ENCODE measurements at places on chromosomes 3 and 15.
A peak's percentile ranks its signal among the peaks of the same experiment; 100 is the strongest.

DNA sequence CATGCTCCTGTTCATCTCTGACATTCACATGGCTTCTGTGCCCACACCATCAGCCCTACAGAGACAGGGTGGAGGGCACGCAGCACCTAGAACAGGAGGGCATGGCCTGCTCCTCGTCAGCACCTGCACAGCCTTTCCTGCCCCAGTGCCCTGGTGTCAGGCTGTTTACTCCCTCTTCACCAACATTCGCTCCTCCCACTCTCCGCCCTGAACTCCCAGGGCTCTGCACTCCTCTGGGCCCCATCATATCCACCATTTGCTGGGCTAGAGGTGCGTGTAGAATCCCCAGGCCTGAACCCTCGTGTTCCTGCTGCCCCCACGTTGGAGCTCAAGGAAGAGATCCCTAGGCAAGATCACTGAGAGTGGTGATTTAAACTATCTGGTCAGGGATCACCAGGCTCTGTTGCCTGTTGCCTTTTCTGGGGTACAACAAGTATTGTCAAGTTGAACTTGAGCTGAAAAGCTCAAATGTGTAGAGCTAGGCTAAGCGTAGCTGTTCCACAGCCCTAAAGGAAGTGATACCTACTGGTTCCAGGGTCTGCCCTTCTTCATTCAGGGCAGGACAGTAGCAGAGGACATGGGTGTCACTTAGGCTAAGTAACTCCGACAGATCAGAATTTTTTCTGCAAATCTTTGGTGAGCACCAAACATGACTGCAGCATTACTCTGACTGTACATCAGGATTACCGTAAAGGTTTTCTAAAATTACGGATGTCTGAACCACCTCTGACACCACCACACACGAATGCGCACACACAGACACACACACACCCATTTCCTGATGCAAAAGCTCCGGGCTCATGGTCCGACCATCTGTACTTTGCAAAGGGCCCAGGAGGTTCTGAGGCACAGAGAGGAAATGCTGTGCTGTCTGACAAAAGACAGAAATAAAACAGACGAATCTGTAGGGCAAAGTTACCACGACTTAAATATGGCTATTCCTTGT is 43.7 kb upstream of the GNB5 start:
- no peaks in the 10 kb centered on the region for H3K4me1 ChIP-seq
- H3K4me3 ChIP-seq = no peak overlapping the region
- no peaks in the 10 kb centered on the region for H3K36me3 ChIP-seq
- H3K27me3 ChIP-seq = no peaks in the 10 kb centered on the region

DNA sequence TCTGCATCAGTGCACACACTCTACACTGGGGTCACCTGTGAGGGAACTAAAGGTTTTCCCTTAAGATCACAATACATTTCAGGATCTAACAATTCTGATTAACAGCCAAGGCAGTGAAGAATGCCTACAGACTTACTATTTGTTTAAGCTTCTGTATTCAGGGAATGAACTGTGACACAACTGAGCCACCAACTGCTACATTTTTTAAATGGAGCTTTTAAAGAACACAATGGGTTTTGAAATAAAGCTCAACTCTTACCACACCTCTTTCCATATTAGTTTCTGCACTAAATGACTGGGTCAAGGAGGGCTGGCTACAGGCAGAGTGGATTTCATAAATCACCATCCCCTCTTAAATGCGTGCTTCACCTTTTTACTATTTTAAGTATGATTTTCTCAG is 100.2 kb downstream of the TMCC1 start:
- DNase-seq = no peak
- H3K36me3 ChIP-seq = peaks cover 11% of the 10 kb centered on the region
- H3K27ac ChIP-seq = peak overlapping the region; percentile 98
- peak overlapping the region; percentile 91 for H3K4me3 ChIP-seq

- no peaks in the 10 kb centered on the region for H3K36me3 ChIP-seq
- H3K4me1 ChIP-seq = no peaks in the 10 kb centered on the region
- no peak for DNase-seq
- H3K27ac ChIP-seq = no peak overlapping the region
- H3K27me3 ChIP-seq = peaks cover 26% of the 10 kb centered on the region
- no peak overlapping the region for H3K4me3 ChIP-seq
Observed at GRCh38 chr15:53312707-53313106, 446.8 kb downstream of the WDR72 start.

DNA sequence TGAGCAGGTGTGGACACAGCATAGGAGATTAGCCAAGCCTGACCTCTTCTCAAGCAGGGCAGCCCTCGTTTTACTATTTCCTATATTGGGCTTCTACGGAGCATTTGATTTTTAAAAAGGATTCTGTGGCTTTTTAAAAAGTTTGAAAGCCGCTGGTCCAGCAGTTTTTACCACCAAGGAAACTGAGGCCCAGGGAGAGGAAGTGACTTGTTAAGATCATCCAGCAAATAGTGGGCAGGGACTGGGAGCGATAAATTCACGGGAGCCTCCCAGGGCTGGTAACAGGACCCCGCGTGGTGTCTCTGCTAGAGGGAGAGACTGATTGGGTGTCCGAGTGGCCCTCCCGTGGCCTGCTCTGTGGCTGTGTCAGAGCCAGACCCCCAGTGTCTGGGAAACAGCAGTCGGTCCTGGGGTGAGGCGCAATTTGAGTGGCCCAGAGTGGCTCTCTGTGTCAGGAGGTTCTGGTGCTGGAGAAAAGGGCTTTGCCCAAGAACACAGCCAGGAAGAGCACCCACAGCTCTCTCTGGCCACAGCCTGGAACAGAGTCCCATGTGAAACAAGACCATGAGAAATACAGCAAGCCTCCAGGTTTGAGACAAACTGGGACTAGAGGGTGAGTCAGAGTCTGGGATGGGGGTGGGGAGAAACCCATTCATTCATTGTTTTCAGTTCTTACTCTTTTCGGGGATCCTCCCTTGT is 4.2 kb downstream of the FURIN start:
- H3K36me3 ChIP-seq = peaks cover 3% of the 10 kb centered on the region
- H3K4me1 ChIP-seq = peaks cover 37% of the 10 kb centered on the region
- peak overlapping the region; percentile 80 for H3K27ac ChIP-seq
- H3K27me3 ChIP-seq = no peaks in the 10 kb centered on the region
- H3K4me3 ChIP-seq = peak overlapping the region; percentile 87

GRCh38 chr3:183038757-183039156 is 58.4 kb upstream of the DCUN1D1 start:
- no peak overlapping the region for H3K4me3 ChIP-seq
- no peak overlapping the region for H3K27ac ChIP-seq
- H3K27me3 ChIP-seq = no peaks in the 10 kb centered on the region
- DNase-seq = no peak

DNA sequence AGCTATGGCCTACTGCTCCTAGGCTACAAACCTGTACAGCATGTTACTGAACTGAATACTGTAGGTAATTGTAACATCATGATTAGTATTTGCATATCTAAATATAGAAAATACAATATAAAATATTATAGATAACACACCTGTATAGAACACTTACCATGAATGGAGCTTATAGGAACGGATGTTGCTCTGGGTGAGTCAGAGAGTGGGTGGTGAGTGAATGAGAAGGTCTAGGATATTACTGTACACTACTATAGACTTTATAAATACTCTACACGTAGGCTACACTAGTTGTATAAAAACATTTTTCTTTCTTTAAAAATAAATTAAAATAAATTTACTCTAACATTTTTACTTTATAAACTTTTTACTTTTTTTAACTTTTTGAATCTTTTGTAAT is 224.0 kb upstream of the CBLB start:
- no peak overlapping the region for H3K27ac ChIP-seq
- no peaks in the 10 kb centered on the region for H3K27me3 ChIP-seq
- no peak for DNase-seq
- no peaks in the 10 kb centered on the region for H3K4me1 ChIP-seq
- no peaks in the 10 kb centered on the region for H3K36me3 ChIP-seq

- H3K36me3 ChIP-seq = no peaks in the 10 kb centered on the region
- H3K27ac ChIP-seq = no peak overlapping the region
- DNase-seq = no peak
- H3K4me1 ChIP-seq = peaks cover 25% of the 10 kb centered on the region
Observed at GRCh38 chr3:124144035-124144814, 152.3 kb upstream of the ROPN1 start.

DNA sequence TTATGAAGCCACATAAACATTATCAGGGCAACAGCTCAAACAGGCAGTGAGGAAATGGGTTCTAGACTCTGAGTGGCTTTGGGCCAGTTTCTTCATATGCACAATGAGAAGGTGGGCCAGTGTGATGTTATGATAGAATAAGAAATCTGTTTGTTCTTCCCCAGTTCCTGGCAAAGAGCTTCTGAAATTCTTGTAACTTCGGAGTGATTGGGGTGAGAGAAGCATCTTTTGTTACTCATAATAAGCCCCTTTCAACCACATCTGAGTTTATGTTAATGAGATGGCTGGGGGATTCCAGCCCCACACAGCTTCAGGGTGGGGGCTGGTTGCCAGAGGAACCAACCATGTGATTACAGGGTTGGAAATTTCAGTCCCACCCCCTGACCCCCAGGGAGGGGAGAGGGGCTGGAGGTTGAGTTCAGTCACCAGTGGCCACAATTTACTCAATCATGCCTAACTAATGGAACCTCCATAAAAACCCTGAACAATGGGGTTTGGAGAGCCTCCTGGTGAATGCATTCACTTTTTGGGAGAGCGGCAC is 57.0 kb upstream of the FRMD4B start:
- H3K27ac ChIP-seq = no peak overlapping the region
- H3K4me1 ChIP-seq = peaks cover 12% of the 10 kb centered on the region
- H3K4me3 ChIP-seq = no peak overlapping the region
- no peak for DNase-seq
- no peaks in the 10 kb centered on the region for H3K27me3 ChIP-seq

GRCh38 chr3:128448491-128448890 is 18.2 kb downstream of the DNAJB8 start:
- H3K4me3 ChIP-seq = no peak overlapping the region
- no peak for DNase-seq
- H3K27ac ChIP-seq = peak overlapping the region; percentile 3

DNA sequence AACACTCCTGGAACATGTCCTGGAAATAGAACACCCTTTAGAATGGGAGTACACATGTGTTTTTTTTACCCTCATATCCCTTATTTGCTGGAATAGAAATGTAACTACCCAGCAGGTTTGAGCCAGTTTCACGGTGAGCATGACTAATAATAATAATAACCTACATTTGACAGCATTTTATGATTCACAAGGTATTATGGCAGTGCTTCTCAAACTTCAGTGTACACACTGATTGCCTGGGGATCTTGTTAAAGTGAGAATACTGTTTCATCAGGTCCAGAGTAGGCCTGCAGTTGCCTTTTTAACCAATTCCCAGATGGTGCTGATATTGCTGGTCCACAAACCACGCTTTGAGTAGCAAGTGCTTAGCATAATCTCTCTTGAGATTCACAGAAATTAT is 63.9 kb downstream of the NFKBIZ start:
- no peak overlapping the region for H3K4me3 ChIP-seq
- no peak for DNase-seq
- no peaks in the 10 kb centered on the region for H3K36me3 ChIP-seq
- no peaks in the 10 kb centered on the region for H3K27me3 ChIP-seq
- H3K4me1 ChIP-seq = no peaks in the 10 kb centered on the region
- H3K27ac ChIP-seq = no peak overlapping the region

GRCh38 chr3:127487196-127487595 is 103.3 kb downstream of the TPRA1 start:
- H3K36me3 ChIP-seq = no peaks in the 10 kb centered on the region
- peaks cover 7% of the 10 kb centered on the region for H3K27me3 ChIP-seq
- no peak overlapping the region for H3K27ac ChIP-seq
- no peaks in the 10 kb centered on the region for H3K4me1 ChIP-seq
- DNase-seq = peak; percentile 48
- no peak overlapping the region for H3K4me3 ChIP-seq

DNA sequence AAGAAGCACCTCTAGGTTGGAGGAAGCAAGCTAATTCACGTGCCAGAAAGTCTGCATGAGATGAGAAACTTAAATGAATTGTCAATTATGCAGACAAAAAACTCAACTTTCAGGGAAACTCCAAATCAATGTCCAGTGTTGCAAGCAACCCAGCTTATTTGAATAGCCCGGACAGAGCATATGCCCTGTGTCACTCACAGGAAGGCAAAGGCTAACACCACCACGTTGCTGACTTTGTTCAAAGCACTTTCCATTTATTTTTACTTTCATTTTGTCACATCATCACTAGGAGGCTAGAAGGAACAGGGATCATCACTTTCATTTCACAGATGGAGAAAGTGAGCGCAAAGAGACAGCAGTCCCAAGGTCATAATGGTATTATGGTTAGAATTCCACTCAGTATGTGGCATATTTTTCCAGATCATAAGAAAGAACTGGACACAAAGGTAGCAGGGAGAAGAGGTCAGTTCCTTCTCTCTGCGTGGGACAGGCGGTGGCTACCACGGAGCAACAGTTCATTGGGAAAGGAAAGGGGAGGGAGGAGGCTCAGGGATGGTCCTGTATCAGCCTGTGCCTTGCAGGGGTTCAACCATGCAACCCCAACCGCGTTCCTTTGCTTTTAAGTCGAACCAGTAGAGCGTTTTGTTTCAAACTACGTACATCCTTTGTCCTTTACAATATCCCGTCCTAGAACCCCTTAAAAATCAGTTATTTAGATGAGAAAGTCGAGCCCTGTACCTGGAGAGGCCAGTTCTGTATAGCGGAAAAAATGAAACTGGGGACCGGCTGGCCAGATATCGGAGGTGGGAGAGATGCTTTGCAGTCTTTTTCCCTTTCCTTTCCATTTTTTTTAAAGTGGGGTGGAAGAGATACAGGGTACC is 1.1 kb downstream of the HEG1 start:
- H3K4me1 ChIP-seq = peaks cover 37% of the 10 kb centered on the region
- H3K27ac ChIP-seq = peak overlapping the region; percentile 76
- H3K4me3 ChIP-seq = peak overlapping the region; percentile 88
- peaks cover 52% of the 10 kb centered on the region for H3K27me3 ChIP-seq
- DNase-seq = no peak
- H3K36me3 ChIP-seq = peaks cover 6% of the 10 kb centered on the region

DNA sequence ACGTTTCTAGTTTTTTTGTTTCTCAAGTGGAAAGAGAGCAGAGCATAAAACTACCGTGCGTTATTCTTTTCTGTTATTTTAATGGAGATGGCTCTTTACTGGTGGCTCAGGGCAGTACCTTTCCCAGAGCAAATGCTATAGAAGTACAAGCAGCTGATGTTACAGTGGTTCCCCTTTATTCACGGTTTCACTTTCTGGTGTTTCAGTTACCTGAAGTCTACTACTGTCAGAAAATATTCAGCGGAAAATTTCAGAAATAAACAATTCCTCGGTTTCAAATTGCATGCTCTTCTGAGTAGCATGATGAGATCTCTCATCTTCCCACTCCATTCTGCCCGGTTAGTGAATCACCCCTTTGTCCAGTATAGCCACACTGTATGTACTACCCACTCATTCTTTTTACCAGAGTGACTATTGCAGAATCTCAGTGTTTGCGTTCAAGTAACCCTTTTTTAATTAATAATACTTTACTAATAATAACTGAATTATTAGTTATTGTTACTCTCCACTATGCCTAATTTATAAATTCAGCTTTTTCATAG is 597.5 kb upstream of the ROBO2 start:
- H3K27me3 ChIP-seq = no peaks in the 10 kb centered on the region
- no peaks in the 10 kb centered on the region for H3K36me3 ChIP-seq
- no peak overlapping the region for H3K4me3 ChIP-seq
- no peak overlapping the region for H3K27ac ChIP-seq

DNA sequence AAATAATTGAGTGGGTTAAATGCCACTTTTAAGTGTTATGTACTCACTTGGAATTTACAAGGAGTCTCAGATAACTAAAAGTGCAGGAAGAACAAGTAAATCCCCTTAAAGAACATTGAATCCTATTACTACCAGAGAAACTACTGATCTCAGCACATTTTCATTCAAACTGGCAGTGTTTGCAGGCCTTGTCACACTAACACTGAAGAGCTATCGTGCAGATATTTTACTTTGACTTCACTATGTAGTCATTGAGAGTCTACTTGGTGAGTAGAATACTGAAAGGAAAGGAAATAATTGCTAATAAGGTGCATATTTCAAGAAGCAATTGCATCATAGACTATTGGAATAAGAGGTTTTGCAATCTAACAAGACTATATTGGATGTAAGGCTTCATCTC is 721.4 kb upstream of the CBLB start:
- no peak overlapping the region for H3K27ac ChIP-seq
- H3K36me3 ChIP-seq = no peaks in the 10 kb centered on the region
- no peaks in the 10 kb centered on the region for H3K4me1 ChIP-seq
- DNase-seq = no peak
